ENCODE measurements at places on chromosomes 2 and 18. TPM values are rescaled to one million over a fixed set of nuclear protein-coding genes. Genes with fewer than 3 reads are reported as not detected.

Gene CPS1
- 9.4 TPM for total RNA-seq

DNA sequence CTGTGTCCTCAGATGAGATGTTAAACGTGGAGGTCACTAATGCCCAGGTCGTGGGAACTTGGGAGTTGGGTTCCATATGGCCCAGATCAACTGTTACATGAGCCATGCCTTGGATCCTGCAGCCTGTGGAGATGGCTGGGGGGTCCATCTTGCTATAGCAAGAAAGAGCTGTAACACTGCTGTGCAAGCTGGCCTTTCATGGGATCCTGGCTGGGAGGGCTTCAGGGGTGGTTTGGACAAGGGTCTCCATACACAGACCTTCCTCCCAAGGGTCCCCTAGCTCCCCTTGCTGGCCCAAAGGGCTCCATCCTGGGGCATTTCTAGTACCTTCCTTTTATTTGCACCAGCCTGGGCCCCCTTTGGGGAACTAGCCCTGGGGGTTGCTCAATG, 337.7 kb downstream of the DYSF start:
- no peak for DNase-seq

DNA sequence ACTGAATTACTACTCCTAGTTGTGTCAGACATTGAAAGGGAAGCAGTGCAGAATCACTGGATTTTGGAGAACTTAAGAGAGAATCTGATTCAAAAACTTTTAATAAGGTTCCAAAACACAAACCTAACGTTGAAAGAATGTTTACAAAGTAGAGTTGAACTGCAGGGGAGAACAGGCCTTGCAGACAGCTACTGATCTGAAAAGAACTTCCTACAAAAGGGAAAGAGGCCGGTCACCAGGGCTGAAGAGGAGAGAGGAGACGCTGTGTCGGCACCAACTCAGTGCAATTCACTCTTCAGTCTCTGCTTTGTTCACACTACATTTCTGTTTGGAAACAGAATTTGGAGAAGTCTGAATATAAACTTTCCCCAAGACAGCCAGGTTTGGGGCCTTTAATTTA, 124.0 kb downstream of the GAREM1 start:
- DNase-seq: no peak

DNA sequence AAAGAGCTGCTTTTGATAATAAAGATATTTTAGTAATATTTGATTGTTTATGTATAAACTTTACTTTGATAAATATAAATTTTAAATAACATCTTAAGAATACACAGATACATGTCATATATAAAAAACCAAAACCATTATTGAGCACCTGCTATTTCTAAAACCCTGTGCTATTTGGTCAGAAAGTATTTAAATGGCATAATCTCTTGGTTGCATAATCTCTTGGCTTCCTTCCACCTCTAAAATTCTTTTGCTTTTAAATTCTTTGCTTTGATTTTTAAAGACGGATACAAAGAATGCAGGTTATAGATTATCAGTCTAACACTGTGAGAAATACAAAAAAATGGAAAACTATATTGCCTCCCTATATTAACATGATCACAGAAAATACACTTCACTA, 36.9 kb downstream of the ACMSD start:
- DNase-seq: no peak

DNA sequence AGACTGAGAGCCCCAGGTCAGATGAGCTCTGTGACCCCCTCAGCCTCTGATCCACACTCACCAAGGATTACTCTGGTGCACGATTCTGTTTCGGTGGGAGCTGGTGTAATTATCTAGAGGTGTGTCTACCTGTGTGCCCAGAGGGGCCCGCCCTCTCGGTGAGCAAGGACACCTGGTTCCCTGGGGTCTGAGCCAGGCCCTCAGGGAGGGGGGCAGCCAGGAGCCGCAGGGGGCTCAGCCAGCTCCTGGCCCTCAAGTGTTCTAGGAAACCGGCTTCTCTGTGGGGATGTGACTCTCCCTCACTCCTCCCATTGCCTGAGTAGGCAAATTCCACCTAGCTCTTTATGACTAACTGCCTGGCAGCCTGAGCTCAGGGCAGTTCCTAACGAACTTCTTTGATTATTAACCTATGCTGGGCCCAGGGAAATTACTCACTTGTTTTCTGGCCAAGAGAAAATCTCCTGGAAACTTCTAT, 17.4 kb downstream of the AGAP1 start:
- DNase-seq: no peak

GRCh38 chr2:201930831-201931230, 102.8 kb upstream of the FZD7 start:
- DNase-seq: no peak

- no peak for DNase-seq
Observed at GRCh38 chr2:29487967-29488555, 372.8 kb downstream of the CLIP4 start.
